ENCODE measurements at places on chromosomes 1 and 21. TPM values are rescaled to one million over a fixed set of nuclear protein-coding genes. Genes with fewer than 3 reads are reported as not detected.

HMGCL gene
- total RNA-seq, result 39.3 TPM

SLC9A1 gene
- total RNA-seq, result 57.7 TPM

CYP4Z1 gene
- 1.4 TPM for total RNA-seq

MX2 gene
- 35.5 TPM for total RNA-seq

PRR9 gene
- total RNA-seq, result not detected

OR10Z1 gene
- total RNA-seq, result not detected

LGALS8 gene
- total RNA-seq, result 72.3 TPM

TRPM2 gene
- total RNA-seq, result 17.9 TPM

HHAT gene
- total RNA-seq, result 5.3 TPM

DIRAS3 gene
- total RNA-seq, result 1.1 TPM

AMPD1 gene
- total RNA-seq, result 0.21 TPM

BRDT gene
- not detected for total RNA-seq

SLC16A4 gene
- total RNA-seq, result 9.6 TPM

CTSE gene
- 63.6 TPM for total RNA-seq

BACE2 gene
- 20.8 TPM for total RNA-seq

RAB7B gene
- 9.1 TPM for total RNA-seq

FCN3 gene
- total RNA-seq, result 1,125 TPM

FNBP1L gene
- 40.6 TPM for total RNA-seq

TRNP1 gene
- total RNA-seq, result 15.3 TPM

PLD5 gene
- 0.21 TPM for total RNA-seq

PLA2G2A gene
- total RNA-seq, result 181 TPM

GLIS1 gene
- total RNA-seq, result not detected

PCAT6 gene
- total RNA-seq, result 0.71 TPM

SLC44A3 gene
- 19.3 TPM for total RNA-seq

CCDC27 gene
- total RNA-seq, result not detected

KRTAP12-1 gene
- total RNA-seq, result not detected

LEPR gene
- 27.7 TPM for total RNA-seq

GJB5 gene
- total RNA-seq, result not detected

IPO9 gene
- 34.1 TPM for total RNA-seq

LAMB3 gene
- total RNA-seq, result 47.2 TPM

BCL2L15 gene
- 1.3 TPM for total RNA-seq

IFT25 gene
- total RNA-seq, result 23.7 TPM

TEX38 gene
- total RNA-seq, result not detected

HMGCS2 gene
- 0.32 TPM for total RNA-seq

SCAF4 gene
- total RNA-seq, result 33.4 TPM

CCDC181 gene
- 1.4 TPM for total RNA-seq

KCNJ9 gene
- not detected for total RNA-seq

OR2L8 gene
- total RNA-seq, result not detected

FOXJ3 gene
- 44.0 TPM for total RNA-seq

FLG2 gene
- not detected for total RNA-seq

LCE2B gene
- total RNA-seq, result not detected
